Fibroblast of skin of left quadriceps (primary cell): ENCODE measurements at places on chromosomes 2 and 18.

DNA sequence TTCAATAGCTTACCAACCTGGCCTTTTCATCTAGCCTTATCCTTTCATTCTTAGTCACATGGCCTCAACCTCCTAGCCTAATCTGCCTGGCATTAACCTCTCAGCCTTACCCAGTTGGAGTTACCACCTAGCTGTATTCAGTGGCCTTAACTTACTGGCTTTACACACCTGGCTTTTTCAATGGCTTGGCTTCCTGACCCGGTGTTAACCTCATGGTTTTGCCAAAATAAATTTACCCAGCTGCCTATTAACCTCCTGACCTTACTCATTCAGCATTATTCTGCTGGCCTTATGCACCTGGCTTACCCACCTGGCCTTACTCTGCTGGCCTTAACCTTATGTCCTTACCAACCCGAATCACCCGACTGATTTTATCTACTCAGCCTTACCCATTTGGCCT is 135.5 kb upstream of the ZSWIM2 start:
- no peak for DNase-seq

GRCh38 chr2:16587601-16588000 is 78.0 kb downstream of the CYRIA start:
- no peak for DNase-seq

DNA sequence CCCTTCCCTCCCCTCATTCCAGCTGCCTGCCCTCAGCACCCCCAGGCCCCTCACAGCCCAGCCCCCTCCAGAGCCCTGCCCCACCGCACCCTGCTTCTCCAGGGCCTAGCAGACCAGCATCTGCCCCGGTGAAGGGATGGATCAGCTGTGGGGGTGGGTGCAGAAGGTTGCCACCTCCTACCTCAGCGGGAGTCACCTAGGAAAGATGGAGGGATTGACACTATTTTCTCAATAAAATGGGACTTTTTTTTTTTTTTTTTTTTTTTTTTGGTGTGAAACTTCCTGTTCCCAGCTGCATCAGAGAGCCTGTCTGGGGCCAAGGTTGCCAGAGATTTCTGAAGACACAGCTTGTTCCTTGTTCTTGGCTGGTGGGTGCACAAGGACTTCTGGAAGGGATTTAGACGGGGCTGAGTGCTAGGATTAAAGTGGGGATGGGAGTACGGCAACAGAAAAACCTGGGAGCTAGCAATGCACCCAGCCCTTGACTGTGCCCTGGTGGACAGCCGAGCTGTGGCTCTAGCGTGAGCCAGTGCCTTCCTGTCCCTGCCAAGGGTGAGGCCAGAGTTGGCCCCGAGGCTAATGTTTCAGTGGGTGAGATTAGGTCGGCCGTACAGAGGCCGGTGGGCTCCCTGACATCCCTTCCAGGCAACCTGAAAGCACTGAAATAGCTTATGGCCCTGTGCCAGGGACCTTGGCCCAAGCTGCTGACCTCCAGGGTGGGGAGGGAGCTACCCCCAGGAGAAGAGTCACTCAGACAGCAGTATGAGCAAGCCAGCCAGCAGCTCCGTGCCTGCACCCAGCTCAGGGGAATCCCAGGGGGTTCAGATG is 4.6 kb downstream of the B3GNT7 start:
- no peak for DNase-seq

DNA sequence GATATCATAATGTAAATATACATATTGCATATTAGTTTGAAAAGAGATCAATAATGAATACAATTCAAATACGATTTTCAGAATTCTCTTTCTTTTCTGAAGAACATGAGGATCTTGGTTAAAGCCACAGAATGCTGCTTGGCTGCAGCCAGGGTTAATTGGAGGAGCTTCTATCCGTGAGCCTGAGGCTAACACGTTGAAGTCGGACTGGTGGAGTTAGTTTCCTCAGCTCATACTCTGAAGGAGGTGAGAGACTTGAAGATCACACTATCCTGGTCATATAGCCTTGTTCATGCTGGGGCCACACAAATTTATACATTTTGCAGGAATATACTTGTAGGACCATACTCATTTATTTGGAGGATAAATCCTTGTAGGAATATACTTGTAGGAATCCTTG is 335.8 kb downstream of the TRIB2 start:
- DNase-seq = no peak

GRCh38 chr2:221758076-221758475 is 186.0 kb upstream of the EPHA4 start:
- DNase-seq = no peak

DNA sequence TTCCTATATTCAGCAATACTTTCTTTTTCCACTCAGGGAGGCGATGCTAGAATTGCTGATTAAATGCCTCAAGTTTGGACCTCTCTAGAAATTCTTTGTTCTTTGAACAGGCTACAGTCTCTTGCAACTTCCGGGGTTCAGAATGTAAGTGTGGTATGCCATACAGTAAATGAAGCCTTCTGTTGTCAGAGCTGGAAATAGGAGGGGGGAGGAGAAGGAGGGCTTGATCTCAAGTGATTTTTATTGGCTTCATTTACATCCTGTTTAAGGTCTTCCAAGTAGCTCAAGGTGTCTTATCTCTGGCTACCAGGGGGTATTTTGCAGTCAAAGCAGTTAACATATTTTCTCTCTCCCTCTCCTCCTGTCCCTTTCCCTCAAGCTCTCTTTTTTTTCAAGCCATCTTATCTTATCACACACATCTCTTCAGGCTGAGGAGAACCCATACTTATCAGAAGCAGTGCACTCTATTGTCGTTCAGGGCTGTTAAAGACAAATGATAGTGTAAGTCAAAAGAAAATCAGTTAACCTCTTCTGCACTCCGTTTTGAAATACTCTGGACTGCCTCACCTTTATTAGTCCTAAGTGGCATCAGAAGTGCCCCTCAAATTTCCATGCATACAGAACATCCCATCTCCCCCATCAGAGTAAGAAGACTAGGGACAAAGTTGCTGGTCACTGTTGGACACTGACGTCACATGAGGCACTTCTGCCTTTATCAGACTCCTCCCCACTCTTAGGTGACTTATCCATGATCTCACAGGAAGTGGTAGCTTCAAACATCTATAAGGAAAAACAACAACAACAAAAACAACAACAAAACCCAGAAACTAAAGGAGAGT is 112.2 kb downstream of the ZNF521 start:
- peak; percentile 36 for DNase-seq

GRCh38 chr2:74533464-74533863 is 3.7 kb downstream of the HTRA2 start:
- DNase-seq = no peak
